ENCODE measurements at places on chromosomes 1 and 21. TPM values are rescaled to one million over a fixed set of nuclear protein-coding genes. Genes with fewer than 3 reads are reported as not detected.
A peak's percentile ranks its signal among the peaks of the same experiment; 100 is the strongest.

The RHBDL2 gene
- total RNA-seq: not detected

The URB1 gene
- total RNA-seq: 17.7 TPM

GRCh38 chr21:25029580-25029979 is 577.7 kb downstream of the MRPL39 start:
- DNase-seq: no peak

- DNase-seq: no peak
Observed at GRCh38 chr1:160371756-160372155, 4.9 kb downstream of the NHLH1 start.

DNA sequence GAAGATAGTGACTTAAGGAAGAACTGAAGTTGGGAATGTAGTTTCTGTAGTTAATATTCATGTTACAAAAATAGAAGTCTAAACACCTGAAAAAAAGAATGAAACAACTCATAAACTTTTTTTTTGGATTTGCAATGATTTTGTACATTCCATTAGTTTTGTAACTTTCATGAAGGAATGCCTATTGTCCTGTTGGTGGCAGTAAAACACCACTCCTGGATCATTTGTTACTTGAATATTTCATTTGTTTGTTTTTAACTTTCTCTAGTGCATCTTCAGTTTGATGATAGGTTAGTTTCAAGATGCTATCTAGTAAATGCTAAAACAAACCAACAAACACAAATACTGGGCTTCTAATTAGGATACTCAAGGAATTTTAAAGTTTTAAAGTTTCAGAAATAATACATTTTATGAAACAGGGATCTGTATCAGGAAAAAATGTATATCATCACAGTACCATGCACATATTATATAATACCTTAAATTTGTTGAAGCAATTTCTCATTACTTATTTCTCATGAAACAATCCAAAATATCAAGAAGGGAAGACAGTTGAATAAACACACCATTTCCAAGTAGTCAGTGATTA is 229.7 kb upstream of the CACYBP start:
- DNase-seq: no peak

- no peak for DNase-seq
Observed at GRCh38 chr1:43382027-43382779, 7.4 kb downstream of the MED8 start.

DNA sequence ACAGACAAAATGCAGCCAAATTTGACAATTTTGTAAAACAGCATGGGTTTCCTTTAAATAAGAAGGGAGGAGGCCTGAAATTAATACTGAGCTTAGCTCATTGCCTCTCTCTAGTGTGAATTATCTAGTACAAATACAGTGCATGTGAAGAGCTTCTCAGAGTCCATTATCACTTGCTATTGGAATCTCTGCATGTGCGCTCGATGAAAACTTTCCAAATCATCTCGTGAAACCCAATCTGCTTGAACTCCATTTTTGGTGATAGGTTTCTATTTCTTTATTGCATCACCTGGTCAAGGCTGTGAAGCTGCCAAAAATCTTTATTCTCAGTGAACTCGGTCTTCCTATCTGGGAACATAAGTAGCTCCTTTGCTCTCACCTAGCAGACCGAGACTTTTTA is 49.5 kb upstream of the LYPLAL1 start:
- DNase-seq: peak; percentile 25

DNA sequence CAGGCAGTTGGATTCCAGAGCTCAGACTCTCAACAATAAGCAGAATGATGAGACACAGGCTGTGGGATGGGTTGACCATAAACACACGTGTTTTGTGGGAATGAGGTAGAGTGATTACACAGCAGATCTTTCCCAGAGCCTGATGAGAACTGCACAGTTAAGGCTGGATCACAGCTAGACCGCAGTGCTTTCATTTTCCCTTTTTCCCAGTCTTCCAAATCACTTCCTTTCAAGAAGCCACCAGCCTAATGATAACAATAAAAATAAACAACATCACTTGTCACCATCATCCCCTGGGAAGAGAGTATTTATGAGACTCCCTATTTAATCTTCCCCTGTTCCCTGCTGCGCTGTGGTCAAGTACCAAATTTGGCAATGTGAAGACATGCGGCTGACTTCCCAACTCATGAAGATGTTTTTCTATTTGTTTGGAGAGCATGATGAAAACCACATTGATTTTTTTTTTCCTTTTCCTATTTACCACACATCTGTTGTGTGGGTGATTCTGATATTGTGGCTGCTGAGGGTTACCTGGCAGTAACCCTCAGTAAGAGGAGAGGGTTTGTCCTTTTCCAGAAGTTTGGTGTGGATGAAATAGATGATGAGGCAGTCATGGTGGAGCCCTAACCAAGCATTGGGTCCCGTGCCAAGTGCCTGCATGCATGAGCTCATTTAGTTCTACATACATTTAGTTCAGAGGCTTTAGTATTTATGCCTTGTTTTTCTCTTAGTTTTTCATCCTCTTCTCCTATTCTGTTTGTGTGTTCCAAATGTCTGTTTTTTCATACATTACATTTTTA is 248.9 kb upstream of the HOOK1 start:
- DNase-seq: no peak

Measured in gastrocnemius medialis (tissue), 4 donors.